ENCODE measurements at places on chromosomes 6 and 20. TPM values are rescaled to one million over a fixed set of nuclear protein-coding genes. Genes with fewer than 3 reads are reported as not detected.

MYLIP gene
- total RNA-seq: 22.6 TPM

OOEP gene
- not detected for total RNA-seq

C6orf52 gene
- total RNA-seq: not detected

OPN5 gene
- not detected for total RNA-seq

TCP11 gene
- total RNA-seq: 0.07 TPM

C2 gene
- total RNA-seq: not detected

VWA7 gene
- 0.29 TPM for total RNA-seq

SH3BGRL2 gene
- total RNA-seq: 36.4 TPM

CUL9 gene
- total RNA-seq: 26.6 TPM

CRISP2 gene
- not detected for total RNA-seq

KCNQ5 gene
- not detected for total RNA-seq

SAMD10 gene
- total RNA-seq: 2.6 TPM

TMEM200A gene
- total RNA-seq: 2.6 TPM

BPIFB2 gene
- total RNA-seq: not detected

EPB41L1 gene
- total RNA-seq: 9.0 TPM

HLA-DRA gene
- not detected for total RNA-seq

FRS3 gene
- 1.7 TPM for total RNA-seq

NNAT gene
- total RNA-seq: not detected

EPHA7 gene
- total RNA-seq: 0.40 TPM

PHACTR1 gene
- total RNA-seq: 18.9 TPM

GSS gene
- 47.2 TPM for total RNA-seq

FNDC1 gene
- not detected for total RNA-seq

BMP2 gene
- 41.5 TPM for total RNA-seq

XKR7 gene
- total RNA-seq: not detected

CAGE1 gene
- total RNA-seq: under 0.01 TPM

APCDD1L gene
- total RNA-seq: 0.40 TPM

CST4 gene
- total RNA-seq: not detected

ZNF334 gene
- 0.13 TPM for total RNA-seq

PRICKLE4 gene
- 3.3 TPM for total RNA-seq

NR2E1 gene
- total RNA-seq: not detected

MICB gene
- 33.1 TPM for total RNA-seq

OR2H1 gene
- total RNA-seq: not detected

EPPIN gene
- not detected for total RNA-seq
